Placental pericyte (primary cell): ENCODE measurements at places on chromosomes 4 and X. TPM values are rescaled to one million over a fixed set of nuclear protein-coding genes. Genes with fewer than 3 reads are reported as not detected.

FOXR2 gene
- not detected in 2 replicates for total RNA-seq

SRPX2 gene
- 40.9 and 73.2 TPM in 2 replicates for total RNA-seq

CD40LG gene
- total RNA-seq = not detected in 2 replicates

GPRASP3 gene
- total RNA-seq = 3.0 and 3.3 TPM in 2 replicates

NKX3-2 gene
- 0.22 and 0.29 TPM in 2 replicates for total RNA-seq

PAGE1 gene
- not detected in 2 replicates for total RNA-seq
